ENCODE measurements at places on chromosomes 5 and 9.

DNA sequence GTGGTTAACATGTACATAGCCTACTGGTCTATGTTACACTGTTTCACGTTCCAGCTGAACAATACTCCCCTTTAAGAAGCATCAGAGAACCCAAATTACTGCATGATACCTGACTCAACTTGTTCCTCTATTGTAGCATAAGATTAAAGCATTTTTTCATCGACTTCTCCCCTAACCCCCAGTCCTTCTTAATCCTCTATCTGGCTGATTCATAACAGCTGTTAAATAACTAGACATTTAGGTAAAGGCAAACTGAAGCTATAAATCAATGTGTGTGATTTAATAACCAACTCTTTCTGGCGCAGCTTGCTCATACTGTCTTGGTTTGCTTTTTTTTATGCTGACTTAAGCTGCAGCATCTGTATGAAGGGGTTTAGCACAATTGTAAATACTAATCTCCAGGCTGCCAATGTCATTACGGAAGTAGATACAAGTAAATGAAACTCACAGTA is 94.2 kb upstream of the MTAP start:
- no peak for DNase-seq

DNA sequence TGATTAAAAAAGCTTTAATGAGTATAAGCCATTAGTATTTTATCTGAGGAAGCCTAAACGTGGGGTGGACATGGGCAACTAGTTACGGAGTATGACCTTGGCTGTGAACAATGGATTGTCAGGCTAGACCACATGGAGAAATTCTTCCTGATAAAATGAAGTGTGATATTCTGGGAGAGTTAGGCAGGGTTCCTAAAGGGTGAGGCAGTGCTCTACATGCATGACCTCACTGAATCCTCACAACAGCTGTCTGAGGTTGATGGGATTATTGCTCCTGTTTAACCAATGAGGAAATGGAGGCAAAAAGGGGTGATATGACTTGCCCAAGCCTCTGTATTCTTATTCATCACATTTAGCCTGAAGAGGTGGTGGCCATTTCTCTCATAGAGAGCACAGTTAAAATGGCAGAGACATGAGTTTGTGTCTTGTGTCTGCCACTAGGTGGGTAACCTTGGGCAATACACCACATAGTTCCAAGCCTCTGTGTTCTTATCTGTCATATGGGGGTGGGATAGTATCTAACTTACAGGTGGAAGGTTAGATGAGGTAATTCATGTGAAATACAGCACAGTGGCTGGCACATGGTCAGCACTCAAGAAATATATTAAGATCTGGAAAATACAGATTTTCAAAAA is 96.1 kb upstream of the NR3C1 start:
- DNase-seq, result no peak

GRCh38 chr5:86879086-86879485 is 261.3 kb downstream of the COX7C start:
- DNase-seq, result no peak

DNA sequence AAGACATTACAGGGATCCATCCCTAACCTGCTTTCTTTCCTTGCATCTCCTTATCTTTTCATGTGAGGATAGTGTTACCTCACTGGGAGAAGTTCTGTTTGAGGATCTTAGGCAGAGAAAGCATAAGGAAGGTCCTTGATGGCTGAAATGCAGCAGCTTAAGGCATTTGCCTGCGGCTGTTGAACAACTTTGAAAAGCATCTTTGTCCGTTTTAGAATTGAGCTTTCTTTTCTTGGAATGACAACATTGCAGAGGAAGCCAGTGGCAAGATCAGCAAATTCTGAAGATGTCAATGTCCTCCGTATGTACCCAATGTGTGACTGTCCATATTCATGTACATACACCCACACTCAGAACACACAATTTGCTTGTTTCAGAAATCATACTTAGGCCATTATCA is 436.2 kb downstream of the GABRG2 start:
- no peak for DNase-seq

DNA sequence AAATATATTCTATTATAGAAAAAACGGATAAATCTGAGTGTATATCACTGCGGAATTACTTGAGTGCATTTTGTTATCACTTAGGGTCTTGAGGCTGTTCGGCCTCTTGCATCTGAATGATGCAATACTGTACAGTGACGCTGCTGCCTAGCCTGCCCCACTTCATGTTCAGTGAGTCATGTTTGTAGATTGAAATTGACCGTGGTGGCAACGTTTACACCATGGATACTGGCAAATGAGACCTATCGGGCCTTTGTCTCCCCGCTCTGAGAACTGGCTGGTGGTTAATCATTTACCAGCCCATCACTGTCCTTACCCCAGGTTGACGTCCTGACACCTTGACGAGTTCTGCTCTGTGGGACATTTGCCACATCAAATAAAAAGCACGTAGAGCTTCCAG is 510.1 kb upstream of the ADAMTS16 start:
- DNase-seq, result no peak
